Stimulated activated effector memory CD8-positive, alpha-beta T cell treated with anti-CD3 and anti-CD28 coated beads, Interleukin-12 subunit alpha, Interleukin-12 subunit beta, amount 100 ng/mL, for 72 hours (primary cell): ENCODE measurements at places on chromosomes 4 and X.

DNA sequence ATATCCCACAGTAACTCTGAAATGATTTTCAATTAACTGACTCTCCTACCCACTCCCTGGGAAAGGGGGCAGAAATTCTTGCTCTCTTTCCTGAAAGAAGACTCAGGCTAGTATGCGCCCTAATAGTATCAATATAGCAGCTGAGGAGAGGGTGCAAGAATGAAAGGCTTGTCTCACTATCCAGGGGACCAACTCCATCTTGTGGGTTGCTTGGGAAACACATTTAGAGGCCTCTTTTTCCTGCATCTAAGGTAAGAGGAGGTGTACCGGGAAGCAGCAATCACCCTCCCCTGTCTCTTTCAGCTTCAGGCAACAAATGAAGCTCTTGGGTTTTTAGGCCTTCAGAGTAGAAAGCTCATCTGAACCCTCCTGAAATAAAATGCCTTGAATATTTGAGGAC is 11.3 kb downstream of the TMEM255A start:
- DNase-seq, result no peak

DNA sequence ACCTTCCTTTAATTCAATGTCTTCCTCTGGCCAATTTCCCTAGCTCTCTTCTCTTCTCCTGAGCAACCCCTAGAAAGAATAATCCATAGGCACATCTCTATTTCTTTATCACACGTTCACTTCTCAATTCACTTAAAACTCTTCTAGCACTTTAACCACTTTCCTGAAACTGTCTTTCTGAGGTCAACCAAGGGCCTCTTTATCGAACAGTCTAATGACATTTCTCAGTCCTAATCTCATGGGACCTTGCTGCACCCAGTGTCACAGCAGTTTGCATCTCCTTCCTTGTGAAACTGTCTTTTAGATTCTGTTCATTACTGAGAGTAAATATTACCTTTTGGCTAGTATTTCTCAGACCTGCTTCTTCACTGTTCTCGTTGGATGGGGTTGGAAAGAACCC is 285.3 kb upstream of the RASGEF1B start:
- DNase-seq, result no peak

GRCh38 chrX:46317163-46317562 is 228.1 kb downstream of the ZNF674 start:
- DNase-seq, result no peak

GRCh38 chr4:40489961-40490360 is 139.7 kb downstream of the RBM47 start:
- DNase-seq, result no peak

- DNase-seq, result no peak
These were observed at the start of gene UCHL1 for GRCh38 chr4:41256740-41257256. Gene UCHL1, plus strand, starts transcription at chr4:41256928. Its CDS starts 49 bp downstream, at chr4:41256977.

GRCh38 chrX:153635788-153636668 is 11.0 kb upstream of the DUSP9 start:
- DNase-seq, result no peak

- peak; percentile 12 for DNase-seq
These were observed at the start of gene ARSJ for GRCh38 chr4:113979148-113979904. Gene ARSJ, minus strand, starts transcription at chr4:113979647. Its CDS starts 813 bp downstream, at chr4:113978834.

GRCh38 chr4:6377626-6378492 is 94.6 kb downstream of the PPP2R2C start:
- DNase-seq, result no peak

- DNase-seq, result no peak
These were observed 37.2 kb upstream of the PAPSS1 start for GRCh38 chr4:107757283-107757682.
